ENCODE measurements at places on chromosomes 16 and 17. TPM values are rescaled to one million over a fixed set of nuclear protein-coding genes. Genes with fewer than 3 reads are reported as not detected.

HOXB6 gene
- total RNA-seq = 0.95 TPM

RNF222 gene
- not detected for total RNA-seq

TRIM47 gene
- 18.4 TPM for total RNA-seq

MINK1 gene
- 11.7 TPM for total RNA-seq

MYCBPAP gene
- not detected for total RNA-seq

OR3A3 gene
- total RNA-seq = not detected

Measured in gastrocnemius medialis (tissue), 4 donors.